Left cardiac atrium (tissue), 4 donors: ENCODE measurements at places on chromosomes 11 and 22. TPM values are rescaled to one million over a fixed set of nuclear protein-coding genes. Genes with fewer than 3 reads are reported as not detected.
A peak's percentile ranks its signal among the peaks of the same experiment; 100 is the strongest.

MUC5B gene
- not detected for total RNA-seq

OR52E8 gene
- not detected for total RNA-seq

DNA sequence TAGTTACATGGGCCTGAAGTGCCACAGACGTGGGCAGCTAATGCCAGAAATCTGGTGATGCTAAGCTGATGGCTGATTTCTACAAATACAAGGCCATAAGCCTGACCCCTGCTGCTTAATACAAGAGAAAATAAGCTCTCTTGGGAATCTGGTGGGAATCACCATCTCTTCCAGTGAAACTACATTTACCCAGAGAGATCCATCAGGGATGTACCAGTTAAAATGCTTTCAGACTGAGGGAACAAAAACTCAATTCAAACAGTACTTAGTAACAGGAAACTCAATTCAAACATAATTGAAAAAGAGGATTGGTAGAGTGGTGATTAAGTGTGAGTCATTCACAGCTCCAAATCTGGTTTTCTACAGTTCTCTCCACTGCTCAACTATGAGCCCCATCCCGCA lies 1.7 kb upstream of the CAVIN3 start:
- DNase-seq = no peak

DNA sequence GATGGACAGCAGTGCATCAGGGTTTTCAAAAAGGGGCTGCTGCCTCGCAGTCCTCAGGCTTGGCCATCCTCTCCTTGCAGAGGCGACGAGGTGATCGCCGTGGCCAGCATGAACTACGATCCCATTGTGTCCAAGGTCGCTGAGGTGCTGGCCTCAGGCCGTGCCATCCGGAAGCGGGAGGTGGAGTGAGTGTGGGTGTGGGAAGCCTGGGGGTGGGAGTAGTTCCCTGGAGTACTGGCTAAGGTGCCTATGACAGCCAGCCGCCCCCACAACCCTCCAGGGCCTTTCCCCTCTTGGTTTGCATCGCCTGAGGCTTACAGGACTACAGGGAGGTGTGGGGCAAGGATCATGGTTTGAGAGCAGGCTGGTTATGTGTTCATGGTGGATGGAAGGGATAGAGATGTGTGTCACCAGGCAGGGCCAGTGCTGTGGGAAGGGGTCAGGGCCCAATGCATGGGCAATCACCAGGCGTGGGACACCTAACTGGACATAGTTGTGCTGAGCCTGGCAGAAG lies 2.1 kb upstream of the LZTR1 start:
- no peak for DNase-seq

DNA sequence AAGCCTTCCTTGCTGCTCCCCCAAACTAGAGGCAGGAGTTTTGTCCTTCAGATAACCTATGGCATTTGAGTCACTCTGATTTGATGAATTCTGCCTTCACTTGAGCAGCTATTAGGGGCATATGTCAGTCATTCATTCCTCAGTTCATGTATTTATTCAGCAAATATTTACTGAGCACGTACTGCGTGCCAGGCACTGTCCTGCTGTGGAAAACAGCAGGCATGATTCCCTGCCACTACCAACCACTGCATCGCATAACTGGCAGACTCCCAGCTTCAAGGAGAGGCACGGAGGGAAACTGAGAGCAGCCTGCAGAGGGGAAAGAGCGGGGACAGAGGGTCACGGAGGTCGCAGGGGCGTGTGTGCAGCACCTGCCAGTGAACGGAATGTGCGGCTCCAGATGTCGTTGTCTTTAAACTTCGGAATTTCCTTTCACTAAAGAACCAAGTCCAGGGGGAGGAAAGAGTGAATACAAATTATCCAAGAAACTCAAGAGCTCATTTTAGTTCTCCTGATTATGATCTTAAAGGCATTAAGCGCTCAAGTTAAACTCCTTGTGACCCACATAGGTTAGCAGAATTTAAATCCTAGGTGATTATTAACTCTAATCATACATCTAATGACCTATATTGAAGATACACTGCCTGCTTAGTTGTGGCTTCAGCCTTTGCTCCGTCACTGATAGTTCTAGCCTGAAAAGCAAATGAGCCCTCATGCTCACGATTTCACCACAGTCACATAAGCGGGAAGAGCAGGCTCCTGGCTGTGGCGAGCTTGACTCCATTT lies 12.6 kb downstream of the PPARA start:
- no peak for DNase-seq

DNA sequence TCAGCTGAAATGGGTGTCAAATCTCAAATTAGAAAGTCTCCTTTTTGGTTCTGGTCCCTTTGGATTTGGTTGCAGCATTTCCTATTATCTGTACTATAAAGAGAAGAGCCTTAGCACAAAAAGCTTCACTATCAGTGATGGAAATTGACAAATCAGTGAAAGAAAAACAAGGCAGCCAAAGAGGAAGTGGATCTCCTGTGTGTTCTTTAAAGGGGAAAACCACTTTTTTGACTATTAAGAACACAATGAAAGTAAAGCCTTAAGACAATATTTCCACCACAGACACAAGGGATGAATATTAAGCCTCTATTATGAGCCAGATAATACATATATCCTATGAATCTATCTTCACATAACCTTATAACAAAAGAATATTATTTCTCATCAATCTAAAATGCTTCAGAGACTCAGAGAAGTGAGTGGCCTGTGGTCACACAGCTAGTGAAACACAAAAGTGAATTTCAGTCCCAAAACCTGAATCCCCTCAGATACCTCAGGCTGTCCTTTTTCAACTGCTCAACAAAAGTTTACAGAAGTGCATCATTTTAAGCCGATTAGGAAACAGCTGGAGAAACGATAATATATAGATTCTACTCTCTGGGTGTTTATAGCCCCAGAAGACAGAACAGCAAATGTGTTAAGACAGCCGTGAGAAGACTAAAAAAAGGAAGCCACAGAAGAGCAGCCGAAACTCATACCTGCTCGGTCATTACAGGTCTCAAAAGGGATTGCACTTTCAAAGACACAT lies 24.4 kb upstream of the FSHB start:
- DNase-seq = no peak

GRCh38 chr11:128437136-128437535 lies 150.2 kb downstream of the ETS1 start:
- DNase-seq = no peak

C11orf58 gene
- 128 TPM for total RNA-seq

DNA sequence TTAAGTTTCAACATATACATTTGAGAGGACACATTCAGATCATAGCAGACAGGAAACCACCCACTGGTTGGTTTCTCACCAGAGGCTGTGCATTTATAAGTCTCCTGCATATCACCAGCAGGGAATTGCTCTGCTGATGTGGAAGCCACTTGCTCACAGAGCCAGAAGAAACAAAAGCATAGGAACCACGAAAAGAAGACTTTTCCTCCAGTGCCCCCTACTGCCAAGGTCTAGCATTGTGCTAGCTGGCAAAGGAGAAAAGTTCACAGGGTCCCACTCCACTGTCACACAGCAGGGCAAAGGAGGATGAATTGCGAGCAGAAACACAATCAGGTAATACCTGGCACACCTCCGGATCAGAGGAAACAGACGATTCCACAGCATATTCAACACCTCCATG lies 28.9 kb upstream of the ISX start:
- DNase-seq = no peak

DNA sequence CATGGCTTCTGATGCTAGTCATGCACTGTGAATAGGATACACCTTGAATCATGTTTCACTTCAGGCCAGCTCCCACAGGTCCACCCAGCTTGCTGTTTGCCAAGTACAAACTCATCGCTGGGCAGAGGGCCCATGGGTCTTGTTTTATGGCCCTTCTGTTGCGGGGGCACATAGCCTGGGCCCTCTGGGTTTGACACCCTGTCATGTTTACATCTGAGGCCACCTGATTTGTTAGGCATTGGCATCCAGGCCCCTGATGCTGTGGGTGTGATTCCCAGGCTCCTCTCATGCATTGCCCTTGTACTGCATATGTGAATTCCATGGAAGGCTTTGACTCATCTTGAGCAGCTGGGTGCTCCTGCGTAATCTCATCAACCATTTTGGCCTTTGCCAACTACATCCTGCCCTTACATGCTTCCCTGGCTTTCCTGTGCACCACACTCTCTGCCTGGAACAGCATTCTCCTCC lies 32.6 kb downstream of the PPFIBP2 start:
- no peak for DNase-seq

LRRC56 gene
- total RNA-seq = 0.68 TPM

LMO1 gene
- 0.18 TPM for total RNA-seq

BIRC3 gene
- 8.4 TPM for total RNA-seq

DNA sequence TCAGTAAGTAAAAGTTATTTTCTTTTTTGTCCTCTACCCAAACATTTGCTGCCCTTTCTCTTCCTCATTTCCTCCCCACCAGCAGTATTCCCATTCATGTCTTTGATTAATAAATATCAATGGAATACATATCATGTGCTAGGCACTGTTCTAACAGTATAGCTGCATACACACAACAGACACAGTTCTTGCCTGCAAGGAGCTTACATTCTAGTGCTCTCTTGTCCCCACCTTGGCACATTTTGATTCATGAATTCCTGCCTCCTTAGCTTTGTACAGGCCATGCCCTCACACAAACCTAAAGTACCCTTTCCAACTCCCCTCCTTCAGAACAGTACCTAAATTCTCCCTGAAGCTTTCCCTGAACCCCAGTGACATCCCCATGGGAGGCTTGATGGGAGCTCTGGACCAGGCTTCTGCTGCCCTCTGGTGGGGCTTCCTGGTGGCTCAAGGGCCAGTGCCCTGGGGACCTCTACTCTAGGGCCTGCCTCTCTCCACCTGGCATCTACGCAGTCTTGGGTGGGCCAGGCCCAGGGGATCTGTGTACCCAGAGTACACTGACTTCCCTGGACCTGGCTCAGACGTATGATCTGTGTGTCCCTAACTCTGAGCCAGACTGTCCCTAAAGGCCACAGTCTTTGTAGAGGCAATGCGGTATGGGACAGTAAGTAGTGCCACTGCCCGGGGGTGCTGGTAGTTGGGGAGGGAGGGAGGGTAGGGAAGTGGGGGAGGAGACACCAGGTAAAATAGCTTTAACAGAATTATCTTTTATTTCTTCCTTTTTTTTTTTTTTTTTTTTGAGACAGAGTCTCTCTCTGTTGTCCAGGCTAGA lies 14.1 kb downstream of the RPS13 start:
- peak; percentile 62 for DNase-seq

MS4A6E gene
- 0.47 TPM for total RNA-seq

- no peak for DNase-seq
Observed at GRCh38 chr11:108961095-108961494, 296.2 kb downstream of the DDX10 start.

GRCh38 chr11:103881584-103881983 lies 154.9 kb upstream of the DDI1 start:
- no peak for DNase-seq

HEPHL1 gene
- not detected for total RNA-seq

GLYATL1 gene
- not detected for total RNA-seq

- no peak for DNase-seq
Observed at GRCh38 chr22:35638001-35638400, 10.2 kb upstream of the APOL6 start.

GLYAT gene
- total RNA-seq = 8.2 TPM

OR52A1 gene
- not detected for total RNA-seq

ELFN2 gene
- total RNA-seq = not detected

DNA sequence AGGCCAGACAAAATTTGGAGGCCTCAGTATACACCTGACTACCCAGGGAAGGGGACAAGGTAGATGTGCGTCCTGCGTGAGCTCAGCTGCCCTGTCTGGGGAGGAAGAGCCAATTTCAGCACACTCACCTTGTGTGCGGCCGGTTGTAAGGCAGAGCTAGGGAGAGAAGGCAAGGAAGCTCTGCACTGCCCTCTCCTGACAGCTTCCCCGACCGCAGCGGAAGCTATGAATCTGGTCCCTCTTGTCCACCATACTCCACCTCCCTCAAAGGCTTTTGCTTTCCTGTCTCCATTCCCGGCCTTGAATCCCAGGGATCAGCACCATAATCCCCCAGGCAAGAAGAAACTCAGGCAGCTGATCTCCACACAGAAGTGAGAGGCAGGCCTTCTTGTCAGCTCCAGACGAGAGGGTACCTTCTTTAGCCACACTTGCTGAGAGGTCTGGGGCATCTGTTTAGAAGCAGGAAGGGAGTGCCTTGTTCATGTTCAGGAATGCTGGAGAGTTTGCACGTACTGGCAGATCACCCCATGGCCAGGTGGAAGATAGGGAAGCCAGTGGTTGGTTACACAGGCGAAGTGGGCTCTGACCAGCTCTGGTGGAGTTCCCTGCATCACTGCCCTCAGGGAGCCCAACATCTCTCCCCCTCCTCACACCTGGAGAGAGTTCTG lies 62.5 kb downstream of the FEZ1 start:
- peak; percentile 54 for DNase-seq

GRCh38 chr22:34812631-34813030 lies 253.3 kb upstream of the ISX start:
- DNase-seq = no peak

A4GALT gene
- 108 TPM for total RNA-seq

- DNase-seq = no peak
Observed at GRCh38 chr11:45959851-45960250, 37.4 kb downstream of the LARGE2 start.

HORMAD2 gene
- total RNA-seq = not detected

DNA sequence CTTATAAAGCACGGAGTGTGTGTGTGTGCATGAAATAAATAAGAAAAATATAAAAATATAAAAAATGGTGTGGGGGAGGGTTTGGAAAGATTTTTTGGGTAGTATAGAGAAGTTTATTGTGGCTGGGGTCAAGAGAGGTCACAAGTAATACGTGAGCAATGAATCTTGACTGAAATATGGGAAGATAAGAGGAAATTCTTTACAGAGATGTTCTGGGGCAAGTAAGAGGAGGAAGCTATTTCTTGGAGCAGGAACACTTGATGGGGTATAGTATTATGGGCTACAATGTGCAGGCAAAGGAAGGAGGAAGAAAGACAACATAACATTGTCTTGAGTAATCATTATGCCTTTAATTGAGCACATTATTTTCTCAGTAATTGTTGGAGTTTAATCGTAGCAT lies 2.1 kb downstream of the HBD start:
- no peak for DNase-seq

GRM5 gene
- total RNA-seq = 0.03 TPM

GRCh38 chr11:46277313-46277621 lies 195 bp upstream of the CREB3L1 start:
- peak; percentile 72 for DNase-seq

SHANK2 gene
- total RNA-seq = 0.18 TPM

GRCh38 chr11:12189543-12190235 lies 79.3 kb downstream of the MICAL2 start:
- no peak for DNase-seq

- DNase-seq = no peak
Observed at GRCh38 chr11:130804306-130805076, 111.8 kb downstream of the SNX19 start.

- no peak for DNase-seq
Observed at GRCh38 chr11:111776398-111777093, 10.4 kb upstream of the PPP2R1B start.
